ENCODE measurements at places on chromosomes 7 and 10. TPM values are rescaled to one million over a fixed set of nuclear protein-coding genes. Genes with fewer than 3 reads are reported as not detected.

Gene FAM25A
- not detected for total RNA-seq

Gene MSS51
- 3.5 TPM for total RNA-seq

Gene AOC1
- total RNA-seq, result not detected

Gene CRYGN
- total RNA-seq, result 0.35 TPM

Gene SPDYE2
- not detected for total RNA-seq

Gene CISD1
- 34.5 TPM for total RNA-seq

Gene RET
- total RNA-seq, result 0.67 TPM

Gene CPA1
- not detected for total RNA-seq

Gene ZNF117
- 6.6 TPM for total RNA-seq
